ENCODE measurements at places on chromosomes 12 and 14. TPM values are rescaled to one million over a fixed set of nuclear protein-coding genes. Genes with fewer than 3 reads are reported as not detected.

The CCDC184 gene
- total RNA-seq, result not detected

The SMARCD1 gene
- 105 TPM for total RNA-seq

The ZNF410 gene
- 46.8 TPM for total RNA-seq

The ART4 gene
- total RNA-seq, result not detected

The NKX2-1 gene
- total RNA-seq, result not detected

The DAO gene
- total RNA-seq, result not detected

The GALNT6 gene
- total RNA-seq, result 93.4 TPM

The CD27 gene
- total RNA-seq, result not detected

The ARHGEF40 gene
- total RNA-seq, result 2.7 TPM

The ZFYVE21 gene
- total RNA-seq, result 50.1 TPM

The SLC25A47 gene
- not detected for total RNA-seq

The EPYC gene
- not detected for total RNA-seq

The ABHD4 gene
- 9.6 TPM for total RNA-seq

The HELB gene
- total RNA-seq, result 2.1 TPM

The SCARB1 gene
- total RNA-seq, result 79.1 TPM

The DIO2 gene
- 2.0 TPM for total RNA-seq

The MTHFD1 gene
- total RNA-seq, result 103 TPM

The FIGNL2 gene
- total RNA-seq, result not detected

The SLC38A4 gene
- not detected for total RNA-seq

The TMEM117 gene
- 9.0 TPM for total RNA-seq

The RNFT2 gene
- total RNA-seq, result 15.8 TPM

The TAS2R31 gene
- 0.75 TPM for total RNA-seq

The GLT8D2 gene
- total RNA-seq, result 1.6 TPM
